ENCODE measurements at places on chromosomes 7 and 10.

DNA sequence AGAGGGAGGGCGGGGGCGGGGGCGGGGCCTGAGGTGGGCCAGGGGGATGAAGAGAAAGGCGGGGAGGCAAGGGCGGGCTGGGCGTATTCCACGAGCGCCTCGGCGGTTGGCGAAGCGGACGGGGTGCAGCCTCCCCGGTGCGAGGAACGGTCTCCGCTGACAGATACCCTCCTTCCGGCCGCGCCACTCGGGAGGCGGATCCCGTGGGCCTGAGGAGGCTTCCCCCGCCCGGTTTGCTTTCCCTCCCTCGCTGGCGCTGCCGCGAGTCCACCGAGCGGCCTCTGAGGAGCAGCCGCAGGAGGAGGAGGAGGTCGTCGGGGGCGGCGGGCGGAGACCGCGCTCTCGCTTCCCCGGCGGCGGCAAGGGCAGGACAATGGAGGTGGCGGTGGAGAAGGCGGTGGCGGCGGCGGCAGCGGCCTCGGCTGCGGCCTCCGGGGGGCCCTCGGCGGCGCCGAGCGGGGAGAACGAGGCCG is at the start of gene TRIM24:
Gene TRIM24 (plus strand): TSS at position 84 of the 473 bp plus-strand sequence. CDS start 290 bp downstream, at position 374.
- DNase-seq, result peak; percentile 84

GRCh38 chr10:11019724-11020547 is 2.3 kb downstream of the CELF2 start:
- DNase-seq, result no peak

GRCh38 chr7:41272664-41273063 is 430.2 kb downstream of the INHBA start:
- no peak for DNase-seq

DNA sequence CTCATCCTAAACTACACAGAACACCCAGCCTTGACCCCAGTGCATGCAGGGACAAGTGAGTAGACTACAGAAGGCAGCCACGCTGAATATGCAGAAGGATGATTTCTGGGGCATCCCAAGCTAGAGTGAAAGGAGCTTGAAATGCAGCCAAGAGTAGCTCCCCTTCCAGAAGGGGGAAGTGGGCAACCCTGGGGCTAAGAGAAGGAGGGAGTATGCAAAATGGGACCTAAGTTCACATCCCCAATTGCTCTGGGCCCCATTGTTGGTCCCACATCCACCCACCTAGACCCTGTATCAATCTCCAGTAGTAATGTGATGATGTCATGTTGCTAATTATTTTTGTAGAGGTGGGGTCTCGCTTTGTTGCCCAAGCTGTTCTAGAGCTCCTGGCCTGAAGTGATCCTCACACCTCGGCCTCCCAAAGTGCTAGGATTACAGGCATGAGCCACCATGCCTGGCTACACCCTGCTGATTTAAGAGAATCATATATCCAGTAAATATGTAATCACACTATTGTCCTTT is 5.6 kb upstream of the PSTK start:
- no peak for DNase-seq

DNA sequence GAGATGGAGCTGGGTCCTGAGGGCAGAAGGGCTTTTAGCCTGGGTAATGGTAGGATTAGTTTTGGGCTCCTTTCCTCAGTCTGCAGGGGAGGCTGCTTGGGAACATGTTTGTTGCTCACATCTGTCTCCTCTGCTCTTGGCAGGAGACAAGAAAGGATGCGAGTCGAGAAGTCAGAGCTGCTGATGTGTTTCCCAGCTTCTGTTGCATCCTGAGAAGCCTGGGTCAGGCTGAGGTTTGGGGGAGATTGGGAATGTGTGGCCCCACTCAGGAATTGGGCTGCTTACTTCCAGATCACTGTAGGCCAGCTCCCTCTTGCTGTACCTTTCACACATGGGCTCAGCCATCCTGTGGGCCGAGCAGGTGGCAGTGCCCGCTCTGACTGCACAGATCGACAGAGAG is 79.2 kb downstream of the CCNY start:
- no peak for DNase-seq

GRCh38 chr7:159139639-159140038 is 5.0 kb downstream of the VIPR2 start:
- no peak for DNase-seq

- no peak for DNase-seq
Measured at GRCh38 chr7:96121752-96122151, 200.1 kb downstream of the SLC25A13 start.

DNA sequence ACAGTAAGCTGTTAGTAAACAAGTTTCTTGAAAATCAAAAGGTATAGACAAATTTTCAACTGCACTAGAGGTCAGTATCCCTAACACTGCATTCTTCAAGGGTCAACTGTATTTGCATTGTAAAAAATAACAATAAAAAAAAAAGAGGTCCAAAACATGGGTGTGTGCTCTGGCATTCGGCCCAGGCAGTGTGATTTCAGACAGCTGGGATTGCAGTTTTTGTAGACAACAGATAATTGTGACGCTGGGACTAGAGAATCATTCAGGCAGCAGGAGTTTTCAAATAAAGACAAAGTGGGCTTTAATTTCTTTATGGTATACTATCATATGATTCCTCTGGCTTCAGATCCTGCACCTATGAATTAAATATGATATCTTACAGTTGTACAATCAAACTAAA is 543.2 kb upstream of the SEMA3D start:
- DNase-seq, result no peak

- no peak for DNase-seq
Measured at GRCh38 chr10:35554036-35554435, 51.1 kb upstream of the GJD4 start.

DNA sequence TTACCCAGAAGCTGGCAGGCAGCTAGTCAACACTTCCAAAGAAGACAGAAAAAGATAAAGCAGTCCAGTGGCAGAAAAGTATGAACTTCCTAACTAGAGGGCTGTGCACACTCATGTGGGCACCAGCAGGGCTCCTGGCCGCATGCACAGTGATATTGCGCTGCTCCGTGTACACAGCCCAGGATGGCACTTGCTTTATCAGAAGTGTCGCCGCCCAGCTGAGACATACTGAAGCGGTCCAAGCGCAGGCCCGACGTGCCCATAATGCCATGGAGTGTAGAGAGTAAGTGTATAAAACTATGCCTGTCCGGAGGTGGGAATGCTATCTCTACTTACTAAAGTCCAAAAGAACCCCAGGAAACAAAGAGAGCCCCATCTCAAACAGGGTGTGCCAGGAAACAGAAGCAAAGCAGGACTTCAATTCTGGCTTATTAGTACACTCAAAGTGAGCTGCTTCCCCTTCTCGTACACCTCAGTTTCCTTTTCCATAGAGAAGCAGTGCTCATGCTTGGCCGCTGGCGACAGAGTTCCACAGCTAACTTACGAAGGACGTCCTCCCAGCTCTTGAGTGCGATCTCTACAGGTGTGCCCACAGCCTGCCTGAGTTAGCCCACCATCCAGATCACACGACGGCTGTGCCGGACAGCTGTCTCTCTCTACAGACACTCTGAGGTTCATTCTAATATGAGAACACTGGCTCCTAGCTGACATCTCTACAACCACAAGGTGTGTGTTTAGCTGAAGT is 234.3 kb downstream of the COBL start:
- no peak for DNase-seq

- peak; percentile 4 for DNase-seq
Measured at GRCh38 chr10:14356921-14357320, 26.2 kb upstream of the FRMD4A start.

GRCh38 chr10:110211465-110211843 is 4.0 kb downstream of the MXI1 start:
- DNase-seq, result no peak

- no peak for DNase-seq
Measured at GRCh38 chr7:24851786-24852185, 94.5 kb upstream of the GSDME start.

GRCh38 chr7:22174574-22174953 is 182.4 kb downstream of the RAPGEF5 start:
- DNase-seq, result no peak

DNA sequence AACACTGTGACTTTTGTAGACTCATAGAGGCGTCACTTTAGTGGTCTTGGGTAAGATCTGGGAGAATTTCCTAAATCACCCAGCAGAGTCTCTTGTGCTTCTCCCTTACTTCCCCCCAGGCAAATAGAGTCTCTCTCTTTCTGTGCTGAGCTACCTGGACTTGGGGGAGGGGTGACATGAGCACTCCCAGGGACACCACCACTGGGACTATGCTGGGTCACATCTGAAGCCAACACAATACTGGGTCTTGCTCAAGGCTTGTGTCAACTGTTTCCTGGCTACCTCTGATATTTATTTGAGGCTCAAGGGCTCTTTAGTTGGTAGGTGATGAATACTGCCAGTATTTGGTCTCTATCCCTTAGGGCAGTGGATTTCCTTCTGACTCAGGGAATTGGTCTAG is 214.6 kb upstream of the TPK1 start:
- DNase-seq, result no peak

GRCh38 chr7:29214056-29214455 is 19.5 kb downstream of the CHN2 start:
- DNase-seq, result no peak

DNA sequence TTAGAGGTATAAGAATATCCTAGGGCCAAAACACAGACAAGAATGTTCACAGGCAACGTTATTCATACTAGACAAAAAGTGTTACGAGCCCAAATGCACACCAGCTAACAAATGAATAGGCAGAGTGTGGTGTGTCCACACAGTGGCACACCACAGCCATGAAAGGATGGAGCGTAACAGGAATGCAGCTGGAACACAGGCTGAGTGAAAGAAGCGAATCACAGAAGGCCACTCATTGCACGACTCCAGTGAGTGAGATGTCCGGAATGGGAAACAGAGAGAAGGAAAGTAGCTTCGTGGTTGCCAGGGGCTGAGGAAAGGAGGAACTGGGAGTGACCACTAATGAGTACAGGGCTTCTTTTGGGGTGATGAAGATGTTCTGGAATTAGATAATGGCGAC is 198.8 kb downstream of the TNS3 start:
- peak; percentile 63 for DNase-seq

DNA sequence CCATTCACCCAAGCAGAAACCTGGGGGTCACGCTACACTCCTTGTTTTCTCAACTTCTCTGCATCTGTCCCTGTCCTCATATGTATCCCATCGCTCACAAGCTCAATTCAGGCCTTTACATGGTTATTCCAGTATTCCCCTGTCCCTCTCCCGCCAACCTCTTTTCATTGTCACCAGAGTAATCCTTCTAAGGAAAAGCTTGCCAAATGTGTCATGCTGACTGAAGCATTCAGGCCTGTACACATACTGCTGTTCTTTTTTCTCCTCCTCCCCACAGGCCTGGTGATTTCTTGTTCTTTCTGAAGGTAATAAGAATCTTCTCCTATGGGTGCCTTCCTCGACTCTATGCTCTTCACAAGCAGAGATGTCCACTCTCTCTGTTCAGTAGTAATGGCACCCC is 282.2 kb downstream of the PHTF2 start:
- no peak for DNase-seq

DNA sequence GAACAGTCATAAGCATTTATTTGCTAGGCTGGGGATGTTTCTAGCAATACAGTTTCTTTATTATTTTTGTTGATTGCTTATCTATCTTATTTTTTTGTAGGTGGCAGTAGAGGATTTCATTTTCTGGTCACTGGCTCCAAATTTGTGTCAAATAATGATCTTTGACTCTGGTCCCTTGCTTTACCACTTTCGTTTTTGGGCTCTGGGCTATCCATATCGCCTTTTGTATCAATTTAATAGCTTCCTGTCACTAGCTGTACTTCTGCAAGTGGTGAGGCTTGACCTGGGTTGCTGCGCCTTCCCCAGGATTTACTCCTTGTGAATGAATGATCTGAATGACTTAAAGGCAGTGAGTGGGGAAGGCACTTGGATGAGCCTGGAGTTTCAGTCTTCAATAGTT is 48.4 kb downstream of the MDFIC start:
- DNase-seq, result no peak

DNA sequence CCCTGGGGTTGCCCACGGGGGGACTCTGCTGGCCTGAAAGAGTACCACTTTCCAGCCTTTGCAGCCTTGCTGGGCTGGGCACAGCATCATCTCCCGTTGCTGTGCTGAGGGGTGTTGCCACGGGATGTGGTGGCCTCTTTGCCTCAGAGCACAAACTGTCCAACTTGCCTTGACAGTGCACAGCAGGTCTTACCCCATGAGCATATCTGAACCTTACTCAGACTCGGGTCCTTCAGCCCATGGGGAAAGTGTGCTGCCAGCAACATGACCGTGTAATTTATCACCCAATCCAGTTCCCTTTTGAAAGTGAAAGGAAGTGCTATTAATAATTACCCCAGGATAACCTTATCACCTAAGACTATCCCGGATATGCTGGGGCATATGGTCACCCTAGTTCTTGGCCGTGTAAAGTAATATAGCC is 46.8 kb downstream of the TBXAS1 start:
- DNase-seq, result no peak

- DNase-seq, result no peak
Measured at GRCh38 chr7:8436965-8437364, 3.6 kb downstream of the NXPH1 start.

- DNase-seq, result no peak
Measured at GRCh38 chr7:24214670-24215069, 69.3 kb upstream of the NPY start.

- no peak for DNase-seq
Measured at GRCh38 chr10:48722153-48723145, 37.8 kb downstream of the WDFY4 start.

- no peak for DNase-seq
Measured at GRCh38 chr10:21617267-21617666, 83.2 kb downstream of the MLLT10 start.

- DNase-seq, result no peak
Measured at GRCh38 chr7:150962553-150963399, 15.3 kb downstream of the KCNH2 start.

DNA sequence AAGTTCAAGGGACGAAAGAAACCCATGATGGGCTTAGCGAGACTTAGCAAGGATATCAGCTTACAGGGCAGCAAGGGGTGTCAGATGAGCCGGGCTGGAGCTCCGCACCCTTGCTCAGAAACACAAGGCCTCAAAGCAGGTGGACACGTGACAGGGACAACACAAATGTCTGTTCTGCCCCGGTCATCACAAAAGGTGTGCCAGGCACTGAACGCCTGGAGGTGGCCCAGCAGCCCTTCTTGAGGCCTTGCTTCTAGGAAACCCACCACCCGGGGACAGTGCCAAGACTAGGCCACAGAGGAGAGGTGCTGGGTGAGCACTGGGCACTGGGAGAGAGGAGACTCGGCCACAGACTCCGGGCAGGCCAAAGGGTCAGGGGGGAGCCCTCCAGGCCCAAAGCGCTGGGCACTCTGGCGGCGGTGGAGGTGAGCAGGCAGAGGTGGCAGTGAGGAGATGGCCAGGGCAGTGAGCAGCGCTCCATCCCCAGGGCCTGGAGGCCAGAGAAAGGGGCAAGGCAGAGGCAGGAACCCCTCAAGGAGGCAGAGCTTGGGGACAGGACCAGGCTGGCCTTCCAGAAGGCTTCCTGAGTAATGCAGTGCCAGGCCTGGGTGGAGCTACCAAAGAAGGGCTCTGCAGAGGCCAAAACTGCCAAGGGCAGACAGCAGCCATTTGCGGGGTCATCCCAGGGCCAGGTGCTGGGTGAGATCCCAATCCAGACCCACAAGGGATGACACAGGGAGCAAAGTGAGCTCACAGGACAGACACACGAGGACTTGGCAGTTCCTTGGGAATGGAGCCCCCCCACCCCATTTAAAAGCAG is 22.7 kb downstream of the EBF3 start:
- no peak for DNase-seq

All from AG09309 (cell line).